ENCODE measurements at places on chromosomes 2 and 18. TPM values are rescaled to one million over a fixed set of nuclear protein-coding genes. Genes with fewer than 3 reads are reported as not detected.

GRCh38 chr2:62281663-62282062, 85.7 kb downstream of the B3GNT2 start:
- H3K27me3 ChIP-seq, result no peaks in the 10 kb centered on the region
- no peak for DNase-seq
- H3K27ac ChIP-seq, result no peak overlapping the region
- H3K4me3 ChIP-seq, result no peak overlapping the region
- no peaks in the 10 kb centered on the region for H3K4me1 ChIP-seq

GRCh38 chr2:134384131-134384530, 130.3 kb downstream of the MGAT5 start:
- H3K4me1 ChIP-seq, result no peaks in the 10 kb centered on the region
- no peak overlapping the region for H3K27ac ChIP-seq
- no peaks in the 10 kb centered on the region for H3K36me3 ChIP-seq
- no peaks in the 10 kb centered on the region for H3K27me3 ChIP-seq
- no peak overlapping the region for H3K4me3 ChIP-seq
- no peak for DNase-seq

DNA sequence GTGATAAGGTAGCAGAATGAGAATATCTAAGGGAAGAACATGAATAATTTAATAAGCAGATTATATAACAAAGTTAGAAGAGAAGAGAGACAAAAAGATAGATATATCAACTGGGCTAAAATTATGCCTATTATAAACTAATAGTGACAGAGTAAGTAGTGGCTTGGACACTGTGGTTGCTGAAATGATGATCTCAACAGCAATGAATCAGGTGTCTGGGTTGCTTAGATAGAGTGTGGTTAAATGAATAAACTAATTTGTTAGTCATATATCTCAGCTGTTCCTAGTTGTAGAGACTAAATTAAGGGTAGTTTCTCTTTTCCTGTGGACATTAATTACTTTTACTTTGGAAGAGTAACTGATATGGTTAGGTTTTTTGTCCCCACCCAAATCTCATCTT, 1485.4 kb upstream of the CELF4 start:
- H3K27me3 ChIP-seq, result no peaks in the 10 kb centered on the region
- DNase-seq, result no peak
- no peak overlapping the region for H3K4me3 ChIP-seq
- peaks cover 6% of the 10 kb centered on the region for H3K4me1 ChIP-seq

- no peak overlapping the region for H3K27ac ChIP-seq
- no peaks in the 10 kb centered on the region for H3K36me3 ChIP-seq
- no peaks in the 10 kb centered on the region for H3K27me3 ChIP-seq
- H3K4me1 ChIP-seq, result no peaks in the 10 kb centered on the region
- DNase-seq, result no peak
- no peak overlapping the region for H3K4me3 ChIP-seq
Observed at GRCh38 chr2:10559101-10559500, 111.0 kb upstream of the ODC1 start.

DNA sequence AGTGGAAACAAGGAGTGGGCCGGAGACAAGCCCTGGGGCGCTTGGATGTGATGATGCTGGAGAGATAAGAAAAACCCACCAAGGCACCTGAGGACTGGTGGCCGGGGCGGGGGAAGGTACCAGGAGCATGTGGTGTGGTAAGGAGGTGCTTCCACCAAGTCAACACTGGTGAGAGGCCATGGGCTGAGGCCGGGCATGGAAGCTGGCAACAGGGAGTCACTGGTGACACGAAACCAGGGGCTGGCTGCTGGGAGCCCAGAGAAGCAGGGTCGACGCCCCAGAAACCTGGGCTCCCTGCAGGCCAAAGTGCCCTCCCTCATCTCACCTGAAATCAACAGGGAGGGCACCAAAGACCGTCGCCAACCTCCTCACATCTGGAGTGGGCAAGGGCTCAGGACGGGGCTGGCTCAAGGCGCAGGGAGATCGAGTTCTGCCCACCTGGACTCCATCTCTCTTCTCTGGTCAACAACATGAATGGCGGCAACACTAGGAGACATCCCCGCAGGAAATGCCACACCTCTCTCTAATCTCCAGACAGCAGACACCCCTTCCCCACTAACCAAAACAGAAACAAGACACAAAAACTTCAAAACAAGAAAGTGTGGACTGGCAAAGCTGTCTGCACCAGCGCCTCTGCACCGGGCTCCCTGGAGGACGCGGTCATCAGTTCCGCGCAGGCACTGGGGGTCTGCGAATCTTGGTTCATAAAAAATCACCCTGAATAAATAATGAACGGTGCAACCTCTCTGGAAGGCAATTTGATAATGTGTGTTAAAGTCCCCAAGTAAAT, 185.5 kb downstream of the HDAC4 start:
- H3K27me3 ChIP-seq, result no peaks in the 10 kb centered on the region
- peaks cover 24% of the 10 kb centered on the region for H3K4me1 ChIP-seq
- H3K27ac ChIP-seq, result no peak overlapping the region
- no peak overlapping the region for H3K4me3 ChIP-seq

DNA sequence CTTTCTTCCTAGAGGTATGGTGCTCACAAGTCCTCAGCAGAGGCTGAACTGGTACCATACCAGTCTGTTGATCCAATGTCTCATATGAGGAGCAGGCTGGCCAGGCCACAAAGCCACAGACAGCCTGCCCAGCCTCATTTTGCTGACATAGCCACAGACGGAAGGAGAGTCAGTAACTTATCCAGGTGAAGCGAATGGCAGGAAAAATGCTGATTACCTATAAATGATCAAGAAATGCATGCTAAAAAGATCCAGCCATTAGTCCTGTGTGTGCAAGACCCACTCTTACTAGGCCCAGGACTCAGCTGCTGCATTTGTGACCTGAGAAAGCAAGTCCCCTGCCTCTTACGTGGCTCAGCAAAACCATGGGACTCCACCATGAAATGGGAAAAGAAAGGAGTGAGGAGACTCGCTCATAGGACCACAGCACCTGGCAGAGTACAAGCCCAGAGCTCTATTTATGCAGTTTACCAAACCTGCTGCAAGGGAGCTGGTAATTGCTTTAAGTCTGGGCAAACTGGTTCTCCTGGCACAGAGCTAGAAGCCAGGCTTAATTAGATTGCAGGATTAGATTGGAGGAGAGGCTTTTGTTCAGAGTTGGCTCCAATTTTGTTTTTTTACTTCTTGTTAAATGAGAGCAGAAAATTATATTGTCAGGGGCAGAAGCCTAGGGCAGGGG, 19.0 kb downstream of the RHOB start:
- DNase-seq, result no peak
- no peak overlapping the region for H3K27ac ChIP-seq
- H3K27me3 ChIP-seq, result no peaks in the 10 kb centered on the region
- no peak overlapping the region for H3K4me3 ChIP-seq
- H3K36me3 ChIP-seq, result no peaks in the 10 kb centered on the region

GRCh38 chr18:43442571-43442970, 165.3 kb upstream of the SYT4 start:
- DNase-seq, result no peak

- H3K27ac ChIP-seq, result no peak overlapping the region
- no peaks in the 10 kb centered on the region for H3K36me3 ChIP-seq
- no peaks in the 10 kb centered on the region for H3K27me3 ChIP-seq
- no peak overlapping the region for H3K4me3 ChIP-seq
Observed at GRCh38 chr2:168997118-168997521, 34.0 kb downstream of the ABCB11 start.

GRCh38 chr2:96138179-96139145, at the start of gene ASTL:
Gene ASTL (minus strand): TSS chr2:96138502. CDS start chr2:96138436, 66 bp downstream.
- no peak within 1 kb of the TSS for H3K27ac ChIP-seq
- H3K27me3 ChIP-seq, result no peaks in the 10 kb centered on the region
- peak; percentile 95 for DNase-seq
- no peaks in the 10 kb centered on the region for H3K36me3 ChIP-seq
- H3K4me3 ChIP-seq, result 0 out of 2 replicates have a peak within 1 kb of the TSS, but pooled peaks have one; percentile 32
- peaks cover 11% of the 10 kb centered on the region for H3K4me1 ChIP-seq

- peaks cover 32% of the 10 kb centered on the region for H3K4me1 ChIP-seq
- no peaks in the 10 kb centered on the region for H3K36me3 ChIP-seq
- H3K27ac ChIP-seq, result peak within 1 kb of the TSS; percentile 10
- H3K4me3 ChIP-seq, result peak within 1 kb of the TSS; percentile 69
- H3K27me3 ChIP-seq, result no peaks in the 10 kb centered on the region
Observed at GRCh38 chr2:39778775-39779340, at the start of gene THUMPD2. Gene THUMPD2 (minus strand): TSS chr2:39779258. CDS start chr2:39779239, 19 bp downstream.

GRCh38 chr18:79868168-79868784, 70.5 kb downstream of the KCNG2 start:
- DNase-seq, result no peak
- no peak overlapping the region for H3K4me3 ChIP-seq
- no peak overlapping the region for H3K27ac ChIP-seq
- H3K36me3 ChIP-seq, result no peaks in the 10 kb centered on the region
- H3K4me1 ChIP-seq, result no peaks in the 10 kb centered on the region
- no peaks in the 10 kb centered on the region for H3K27me3 ChIP-seq

DNA sequence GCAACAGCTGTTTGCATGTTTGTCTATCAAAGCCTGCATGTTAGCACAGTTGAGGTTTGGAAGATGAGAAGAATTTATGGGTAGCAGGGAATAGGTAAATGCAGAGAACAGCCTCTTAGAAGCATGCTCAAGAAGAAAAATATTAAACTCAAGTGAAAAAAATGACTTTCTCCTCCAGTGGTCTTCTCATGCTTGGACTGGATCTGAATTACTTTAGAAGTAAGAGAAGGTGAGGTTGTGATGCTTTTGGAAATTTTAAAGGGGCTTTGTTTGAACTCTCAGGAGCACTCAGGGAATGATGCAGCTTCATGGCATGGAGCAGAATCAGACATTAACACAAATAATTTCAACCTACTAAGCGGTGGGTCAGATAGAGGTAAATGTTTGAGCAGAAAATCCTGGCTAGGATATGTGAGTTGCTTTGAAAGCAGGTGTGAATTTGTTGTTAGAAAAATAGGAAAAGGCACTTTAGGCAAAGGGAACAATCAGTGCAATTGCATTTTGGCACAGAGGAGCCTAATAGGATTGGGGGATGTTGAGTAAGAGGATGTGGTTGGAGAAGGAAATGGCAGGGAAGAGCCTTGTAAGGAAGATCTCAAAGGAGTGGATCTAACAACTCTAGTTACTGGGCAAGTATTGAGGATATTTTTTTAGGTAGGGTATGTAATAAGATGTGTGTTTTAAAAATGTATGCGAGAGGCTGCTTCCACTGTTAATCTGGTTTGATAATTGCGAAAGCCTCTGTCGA, 76.3 kb downstream of the DDX1 start:
- H3K4me3 ChIP-seq, result no peak overlapping the region
- no peak for DNase-seq
- no peak overlapping the region for H3K27ac ChIP-seq
- no peaks in the 10 kb centered on the region for H3K4me1 ChIP-seq
- H3K36me3 ChIP-seq, result no peaks in the 10 kb centered on the region

GRCh38 chr2:170212625-170213280, 34.8 kb downstream of the MYO3B start:
- H3K4me1 ChIP-seq, result peaks cover 41% of the 10 kb centered on the region
- peaks cover 12% of the 10 kb centered on the region for H3K36me3 ChIP-seq
- no peak overlapping the region for H3K4me3 ChIP-seq
- H3K27me3 ChIP-seq, result no peaks in the 10 kb centered on the region
- no peak for DNase-seq
- no peak overlapping the region for H3K27ac ChIP-seq

GRCh38 chr2:146131048-146131447, 1611.1 kb upstream of the ZEB2 start:
- H3K27ac ChIP-seq, result no peak overlapping the region
- no peak for DNase-seq
- H3K27me3 ChIP-seq, result no peaks in the 10 kb centered on the region
- H3K36me3 ChIP-seq, result no peaks in the 10 kb centered on the region

DNA sequence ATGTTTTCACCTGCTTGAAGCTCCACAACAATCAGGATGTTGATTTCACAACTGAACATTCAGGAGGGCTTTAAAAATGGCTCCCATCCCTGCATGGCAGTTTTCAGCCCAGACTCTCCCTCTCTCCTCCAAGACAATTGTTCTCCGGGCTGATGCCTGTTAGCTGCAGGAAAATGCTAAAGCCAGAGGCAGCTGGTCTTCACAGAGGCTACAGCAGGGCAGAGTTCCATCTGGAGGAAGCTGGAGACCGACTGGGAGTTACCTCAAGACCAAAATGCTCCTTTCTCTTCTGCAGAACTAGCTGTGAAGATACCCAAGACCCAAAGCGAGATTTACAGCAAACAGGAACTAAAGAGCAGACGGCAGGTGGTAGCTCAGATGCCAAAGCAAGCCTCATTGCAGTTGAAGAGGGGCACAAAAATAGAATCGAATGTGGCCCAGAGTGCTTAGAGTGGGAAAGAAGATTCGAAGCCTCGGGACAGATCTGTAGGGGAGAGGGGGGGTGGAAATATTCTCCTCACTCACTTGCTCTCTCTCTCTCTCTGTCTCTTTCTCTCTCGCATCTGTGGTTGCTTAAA, 423.6 kb downstream of the ZNF521 start:
- H3K36me3 ChIP-seq, result no peaks in the 10 kb centered on the region
- no peak overlapping the region for H3K27ac ChIP-seq
- DNase-seq, result no peak
- H3K4me3 ChIP-seq, result no peak overlapping the region

DNA sequence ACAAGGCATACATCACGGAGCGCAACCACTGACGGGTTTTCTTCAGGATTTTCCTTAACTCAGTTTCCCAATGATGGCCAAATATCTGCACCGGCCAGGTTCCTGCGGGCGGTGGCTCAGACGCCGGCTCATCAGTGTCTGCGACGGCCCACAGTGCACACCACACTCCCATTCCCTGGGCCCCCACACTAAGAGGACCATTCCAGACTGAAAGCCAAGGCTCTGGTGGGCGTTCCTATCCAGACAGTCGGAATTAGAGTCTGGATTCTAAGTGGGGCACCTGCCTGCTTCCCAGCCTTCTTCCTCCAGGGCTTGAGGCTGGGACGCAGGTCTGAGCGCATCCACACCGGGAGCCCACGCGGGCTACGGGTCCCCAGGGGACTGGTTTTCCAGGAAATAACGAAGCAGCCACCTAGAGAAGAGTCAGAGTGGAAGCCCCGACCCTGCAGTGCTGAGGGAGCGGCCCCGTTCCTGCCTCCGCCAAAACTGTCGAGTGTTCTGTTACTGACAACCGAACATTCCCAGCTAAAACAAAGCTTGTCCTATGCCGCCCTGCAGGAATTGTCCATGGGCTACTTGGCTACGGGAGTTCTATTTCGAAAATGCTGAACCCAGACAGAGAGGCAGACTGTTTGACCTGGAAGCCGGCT, 75.3 kb downstream of the TMEM18 start:
- no peaks in the 10 kb centered on the region for H3K36me3 ChIP-seq
- no peak overlapping the region for H3K27ac ChIP-seq
- H3K27me3 ChIP-seq, result no peaks in the 10 kb centered on the region
- H3K4me3 ChIP-seq, result no peak overlapping the region
- H3K4me1 ChIP-seq, result no peaks in the 10 kb centered on the region
- DNase-seq, result no peak

- peak overlapping the region; percentile 33 for H3K27ac ChIP-seq
- no peaks in the 10 kb centered on the region for H3K36me3 ChIP-seq
- H3K4me3 ChIP-seq, result no peak overlapping the region
- no peaks in the 10 kb centered on the region for H3K27me3 ChIP-seq
Observed at GRCh38 chr2:147860009-147860408, 15.2 kb downstream of the ACVR2A start.

The ASB18 gene
- total RNA-seq, result not detected

The ERFE gene
- total RNA-seq, result 3.3 TPM

The COL6A3 gene
- total RNA-seq, result 7.3 TPM

The ANKRD30BL gene
- total RNA-seq, result 0.62 TPM

The SLC35F6 gene
- 15.0 TPM for total RNA-seq

The NGEF gene
- 5.4 TPM for total RNA-seq

The PSD4 gene
- 0.66 TPM for total RNA-seq

The HOXD10 gene
- not detected for total RNA-seq

The C1GALT1C1L gene
- not detected for total RNA-seq

Data from GM23338 (cell line).